Activated CD4-positive, alpha-beta T cell treated with anti-CD3 and anti-CD28 coated beads, Interleukin-2, amount 50 U/mL, for 1 hour (primary cell): ENCODE measurements at places on chromosomes 1 and 21.

DNA sequence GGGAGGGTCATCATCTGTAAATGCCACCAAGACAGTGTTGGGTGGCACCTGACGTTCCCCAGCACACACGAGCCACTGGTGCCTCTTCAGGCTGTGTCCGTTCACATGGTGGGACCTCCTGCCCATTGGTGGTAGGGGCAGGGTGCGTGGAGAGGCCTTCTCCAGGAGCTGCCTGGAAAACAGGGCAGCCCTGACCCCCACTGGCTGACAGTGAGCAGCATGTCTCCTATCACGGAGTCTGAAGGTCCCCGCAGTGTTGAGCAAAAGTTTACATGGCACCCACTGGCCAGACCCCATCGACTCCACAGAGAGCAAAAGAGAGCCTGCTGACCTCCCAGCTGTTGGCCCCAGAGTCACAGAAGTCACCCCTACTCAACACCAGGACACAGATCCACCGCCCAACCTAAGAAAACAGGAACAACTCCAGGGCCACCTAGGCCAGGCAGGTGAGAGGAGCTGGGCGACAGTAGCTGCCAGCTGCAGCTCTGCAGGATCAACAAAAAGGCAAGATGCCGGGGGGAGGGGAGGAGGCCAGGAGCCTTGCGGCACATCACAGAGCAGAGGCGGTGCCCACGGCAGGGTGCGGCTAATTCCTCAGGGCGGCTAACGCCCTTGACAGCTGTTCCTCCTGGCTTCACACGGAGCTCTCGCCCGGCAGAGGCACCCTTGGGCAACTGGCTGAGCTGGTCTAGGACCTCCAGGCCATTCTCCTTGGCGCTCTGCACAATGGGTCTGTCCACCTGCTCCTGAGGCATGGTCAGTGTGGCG, 14.4 kb upstream of the IFI6 start:
- DNase-seq: no peak

- DNase-seq: no peak
Observed at GRCh38 chr1:79969886-79970285, 963.4 kb upstream of the ADGRL4 start.

DNA sequence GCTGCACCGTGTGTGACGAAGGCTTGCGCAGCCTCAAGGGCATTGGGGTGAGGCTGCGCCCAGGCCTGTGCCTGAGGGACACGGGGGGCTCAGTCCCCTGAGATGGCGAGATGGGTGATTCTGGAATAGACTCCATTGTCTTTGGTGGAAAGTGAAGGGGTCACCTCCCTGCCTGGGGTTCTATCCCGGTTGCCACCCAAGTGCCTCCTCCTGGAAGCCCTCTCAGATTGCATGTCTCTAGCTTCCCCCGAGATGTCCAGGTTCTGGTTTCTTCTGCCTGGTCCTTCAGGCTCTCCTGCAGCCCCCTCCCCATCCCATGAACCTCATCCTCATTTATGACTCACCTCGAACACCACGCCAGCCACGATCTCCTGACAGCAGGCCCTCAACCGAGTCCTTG, 22.3 kb upstream of the MFN2 start:
- DNase-seq: no peak

- no peak for DNase-seq
Observed at GRCh38 chr1:206000641-206001339, 2.4 kb downstream of the RAB7B start.

DNA sequence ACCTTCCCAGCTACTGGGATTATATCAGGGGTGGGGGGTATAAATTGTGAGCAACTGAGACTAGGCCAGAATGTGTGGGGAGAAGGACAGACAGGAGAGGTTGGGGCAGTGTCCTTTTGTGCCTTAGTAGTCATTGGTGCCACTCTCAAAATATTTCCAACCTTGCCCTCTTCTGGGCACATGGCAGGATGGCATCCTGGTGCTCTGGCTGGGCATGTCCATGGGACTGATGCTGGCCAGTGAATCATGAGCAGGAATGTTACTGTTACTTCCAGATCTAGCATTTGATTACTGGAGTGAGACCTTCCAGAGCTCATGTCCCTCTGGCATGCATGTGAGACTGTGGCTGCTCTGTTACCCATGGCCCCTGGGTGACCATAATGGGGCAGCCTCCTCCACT, 151.2 kb downstream of the MATN1 start:
- DNase-seq: no peak

DNA sequence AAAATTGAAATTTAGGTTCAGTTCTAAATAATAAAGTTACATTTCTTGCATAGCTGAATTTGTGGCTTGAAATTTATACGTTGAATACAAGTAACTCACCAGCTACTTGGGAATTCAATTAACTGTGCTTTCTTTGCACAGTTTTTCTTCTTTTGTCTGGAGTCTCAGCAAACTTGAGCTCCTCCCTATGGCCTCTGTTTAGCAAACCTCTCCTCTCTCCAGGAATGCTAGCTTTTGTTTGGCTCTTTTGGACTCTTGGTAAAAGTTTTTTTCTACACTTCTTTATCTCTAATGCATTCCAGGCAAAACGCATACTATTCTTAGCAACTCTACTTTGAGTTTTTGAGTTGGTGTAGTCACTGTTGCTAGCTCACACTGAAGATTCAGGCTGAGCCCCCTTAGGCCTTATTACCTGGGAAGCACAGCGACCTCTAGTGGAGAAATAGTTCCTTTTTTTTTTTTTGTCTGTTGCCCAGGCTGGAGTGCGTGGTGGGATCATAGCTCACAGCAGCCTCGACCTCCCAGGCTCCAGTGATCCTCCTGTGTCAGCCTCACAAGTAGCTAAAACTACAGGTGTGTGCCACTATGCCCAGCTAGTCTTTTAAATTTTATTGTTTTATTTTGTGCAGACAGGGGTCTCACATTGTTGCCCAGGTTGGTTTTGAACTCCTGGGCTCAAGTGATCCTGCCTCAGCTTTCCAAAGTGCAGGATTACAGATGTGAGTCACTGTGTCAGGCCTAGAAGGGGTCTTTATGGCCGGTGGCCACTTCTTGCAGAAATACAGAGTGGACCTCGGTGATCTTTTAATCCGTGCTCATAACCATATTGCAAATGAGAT, 61.7 kb downstream of the CASQ2 start:
- no peak for DNase-seq

- DNase-seq: no peak
Observed at GRCh38 chr1:216902669-216903381, 179.6 kb upstream of the ESRRG start.

DNA sequence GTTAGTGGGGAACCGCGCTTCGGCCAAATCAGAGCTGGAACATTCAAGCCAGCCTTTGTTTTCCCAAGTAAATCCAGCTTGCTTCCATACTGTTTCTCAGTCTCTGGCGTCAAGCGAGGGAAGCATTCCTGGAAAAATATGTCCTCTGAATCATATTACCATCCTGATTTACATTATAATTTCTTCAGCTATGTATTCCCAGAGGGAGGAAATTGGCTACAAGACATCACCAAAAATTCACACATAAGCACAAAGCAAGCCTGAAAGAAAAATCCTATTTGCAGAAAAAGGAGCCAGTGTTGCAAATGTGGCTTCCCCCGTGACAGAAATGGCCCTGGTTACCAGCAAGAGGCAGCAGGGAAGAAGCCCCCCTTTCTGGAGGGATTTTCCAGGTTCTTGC, 233.3 kb downstream of the KCNJ6 start:
- DNase-seq: no peak

DNA sequence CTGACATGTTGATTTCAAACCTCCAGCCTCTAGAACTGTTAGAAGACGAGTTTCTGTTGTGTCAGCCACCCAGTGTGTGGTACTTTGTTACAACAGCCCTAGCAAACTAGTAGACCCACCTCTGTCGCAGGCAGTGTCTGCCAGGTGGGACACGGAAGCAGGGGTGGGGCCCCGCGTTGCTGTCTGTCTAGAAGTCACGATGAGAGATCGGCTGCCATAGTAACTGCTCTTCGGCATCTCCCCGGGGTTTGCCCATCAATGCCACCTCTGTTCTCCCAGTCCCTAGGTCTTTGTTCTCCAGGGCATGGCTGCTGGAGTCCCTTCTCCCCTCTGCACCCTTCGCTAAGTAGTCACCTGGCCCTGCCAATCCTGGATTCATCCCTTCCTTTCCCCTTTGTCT, 15.2 kb upstream of the CLSTN1 start:
- no peak for DNase-seq

- no peak for DNase-seq
Observed at GRCh38 chr21:31293986-31294385, 50.1 kb downstream of the TIAM1 start.

DNA sequence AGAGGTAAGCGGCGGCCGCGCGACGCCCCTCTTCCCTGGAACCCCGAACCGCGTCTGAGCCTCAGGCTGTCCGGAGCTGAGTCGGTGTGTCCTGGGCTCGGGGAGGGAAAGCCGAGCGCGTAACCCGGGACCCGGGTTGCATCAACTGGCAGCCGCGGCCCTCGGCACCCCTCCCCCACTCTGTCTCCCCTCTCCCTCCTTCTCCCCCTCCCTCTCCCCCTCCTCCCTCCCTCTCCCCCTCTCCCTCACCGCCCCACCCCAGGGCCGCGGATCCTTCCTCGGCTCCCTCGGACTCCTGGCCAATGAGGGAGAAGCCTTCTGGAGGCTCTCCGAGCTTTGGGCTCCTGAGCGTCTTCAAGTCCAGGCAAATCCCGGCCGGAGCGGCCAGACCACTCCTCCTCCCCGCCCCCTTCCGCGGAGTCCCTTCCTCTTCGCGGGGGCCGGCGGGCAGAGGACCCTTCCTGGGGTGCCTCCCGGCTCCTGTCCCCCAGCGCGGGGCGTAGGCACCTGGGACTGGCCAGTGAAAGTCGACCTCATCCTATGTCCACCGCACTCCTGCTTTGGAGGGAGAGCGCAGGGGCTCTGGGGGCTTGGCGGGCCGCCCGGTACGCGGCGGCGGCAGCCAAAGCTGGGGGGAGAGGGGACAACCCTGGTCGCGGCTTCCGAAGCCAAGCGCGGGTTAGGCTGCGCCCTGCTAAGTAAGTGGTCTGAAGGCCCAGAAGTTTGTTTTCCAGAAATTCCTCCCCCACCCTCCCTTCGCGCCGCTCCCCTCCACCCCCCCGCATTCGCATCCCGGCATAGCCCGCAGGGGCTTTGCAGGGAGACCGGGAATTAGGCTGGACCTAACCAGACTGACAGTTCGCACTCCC, 850 bp downstream of the SESN2 start:
- peak; percentile 23 for DNase-seq

DNA sequence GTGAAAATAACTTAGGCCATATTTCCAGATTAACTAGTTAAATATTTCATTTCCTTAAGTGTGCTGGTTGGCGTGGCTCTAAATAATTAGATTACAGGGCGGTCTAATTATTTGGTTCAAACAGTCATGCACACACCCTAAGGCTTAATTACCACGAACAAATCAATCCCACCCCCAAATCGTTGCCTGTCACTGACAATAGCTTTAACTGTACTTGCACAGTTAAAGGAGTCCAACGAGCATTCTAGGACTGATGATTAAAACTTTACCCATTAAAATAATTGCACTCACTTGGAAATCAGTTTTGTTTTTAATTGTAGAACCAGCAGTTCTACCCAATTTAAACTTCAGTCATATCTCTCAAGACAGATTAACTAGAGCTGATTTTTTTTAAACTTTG, 1.5 kb upstream of the POU2F1 start:
- DNase-seq: no peak
